ENCODE measurements at places on chromosomes 7 and 10.
A peak's percentile ranks its signal among the peaks of the same experiment; 100 is the strongest.

DNA sequence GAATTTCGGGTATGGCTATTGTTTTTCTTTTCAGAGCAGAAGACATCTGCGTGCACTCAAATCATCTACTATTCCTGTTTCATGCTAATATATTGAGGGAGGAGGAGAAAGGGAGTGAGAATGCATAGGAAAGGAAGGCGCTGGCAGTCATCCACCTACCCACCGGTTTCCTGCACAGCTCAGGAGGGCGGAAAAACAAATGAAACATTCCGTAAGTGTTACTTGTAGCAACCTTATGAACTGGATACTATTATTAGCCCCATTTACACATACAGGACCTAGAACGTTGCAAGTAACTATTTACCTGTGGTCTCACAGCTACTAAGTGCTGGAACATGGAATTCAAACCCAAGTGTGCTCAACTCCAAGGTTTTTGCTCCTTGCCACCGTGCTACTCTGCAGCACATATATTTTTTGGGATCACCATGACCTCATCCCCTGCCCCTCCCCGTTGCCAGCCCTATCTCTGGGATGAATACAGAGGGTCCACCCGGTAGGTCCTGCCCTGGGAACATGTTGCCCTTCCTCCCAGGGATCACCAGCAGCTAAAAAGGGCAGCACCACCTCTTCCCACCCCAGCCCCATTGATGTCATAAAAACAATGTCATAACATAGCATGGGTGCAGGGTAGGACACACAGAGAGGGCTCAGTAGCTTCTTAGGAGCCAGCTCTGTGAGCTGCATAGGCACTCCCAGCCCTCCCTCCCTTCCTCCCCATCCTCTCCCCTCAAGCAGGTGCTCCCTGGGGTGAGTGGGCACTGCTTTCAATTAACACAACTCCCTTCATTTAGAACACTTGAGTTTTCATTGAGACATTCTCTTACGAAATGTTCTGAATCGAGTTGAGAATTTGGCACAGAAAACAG lies 16.9 kb downstream of the GFRA1 start:
- H3K4me1 ChIP-seq, result peaks cover 7% of the 10 kb centered on the region
- DNase-seq, result no peak
- H3K36me3 ChIP-seq, result no peaks in the 10 kb centered on the region
- H3K27me3 ChIP-seq, result no peaks in the 10 kb centered on the region

DNA sequence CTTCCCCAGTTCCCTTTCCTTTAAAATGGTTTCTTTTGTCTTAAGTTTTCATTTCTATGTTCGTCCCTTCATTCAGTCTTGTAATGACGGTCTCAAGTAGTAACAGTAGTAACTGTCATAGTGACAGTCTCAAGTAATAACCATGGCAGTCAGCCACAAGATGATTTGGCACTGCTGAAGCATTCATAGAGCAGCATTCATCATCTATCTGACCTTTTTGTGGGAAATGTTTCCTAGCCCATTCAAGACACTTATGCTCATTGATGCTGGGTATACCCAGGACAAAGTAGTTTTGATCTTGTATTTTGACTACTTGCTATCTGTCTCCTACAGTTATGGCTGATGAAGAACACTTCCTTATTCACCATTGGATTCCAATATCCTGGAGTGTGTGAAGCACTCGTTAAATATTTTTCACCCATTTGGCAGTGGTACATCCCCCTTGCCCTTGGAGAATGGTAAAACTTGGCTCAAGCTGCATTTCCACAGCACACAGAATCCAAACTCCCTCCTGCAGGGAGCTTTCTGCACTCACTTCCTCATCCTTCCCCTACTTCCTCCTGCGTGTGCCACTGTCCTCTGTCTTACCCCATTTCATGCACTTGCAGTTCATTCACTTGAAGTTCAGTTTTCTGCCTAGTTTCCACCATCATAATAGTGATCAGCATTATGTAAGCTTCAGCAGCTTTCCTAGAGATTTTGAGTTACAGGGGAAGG lies 19.0 kb downstream of the GIMAP4 start:
- H3K27me3 ChIP-seq, result no peaks in the 10 kb centered on the region
- no peaks in the 10 kb centered on the region for H3K4me1 ChIP-seq
- no peak overlapping the region for H3K4me3 ChIP-seq
- H3K36me3 ChIP-seq, result no peaks in the 10 kb centered on the region

GRCh38 chr10:76177936-76178335 lies 746.5 kb downstream of the LRMDA start:
- no peaks in the 10 kb centered on the region for H3K36me3 ChIP-seq
- H3K4me1 ChIP-seq, result no peaks in the 10 kb centered on the region
- no peaks in the 10 kb centered on the region for H3K27me3 ChIP-seq

DNA sequence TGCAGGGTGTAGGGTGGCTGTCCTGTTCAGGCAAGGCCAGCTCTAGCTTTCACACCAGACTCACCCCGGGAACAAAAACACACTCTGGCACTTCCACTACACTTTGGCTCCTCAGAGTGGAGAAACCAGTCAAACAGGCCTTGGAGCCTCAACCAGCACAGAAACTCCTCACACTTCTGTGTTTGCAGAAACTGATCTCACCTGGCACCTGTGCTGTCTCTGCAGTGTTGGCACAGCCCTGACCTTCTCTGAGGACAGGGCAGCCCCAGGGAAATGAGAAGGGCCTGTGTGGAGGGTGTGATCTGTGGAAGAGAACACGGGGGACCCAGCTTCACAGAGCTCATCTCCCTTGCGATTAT lies 4.1 kb upstream of the CALML5 start:
- H3K27ac ChIP-seq, result no peak overlapping the region
- DNase-seq, result no peak
- H3K27me3 ChIP-seq, result no peaks in the 10 kb centered on the region

- no peaks in the 10 kb centered on the region for H3K36me3 ChIP-seq
- no peaks in the 10 kb centered on the region for H3K27me3 ChIP-seq
- peak overlapping the region; percentile 83 for H3K27ac ChIP-seq
- peaks cover 21% of the 10 kb centered on the region for H3K4me1 ChIP-seq
- DNase-seq, result peak; percentile 91
These were observed 23.0 kb upstream of the ZNF12 start for GRCh38 chr7:6729492-6730342.

GRCh38 chr10:26217396-26218086 lies 967 bp downstream of the GAD2 start:
- H3K36me3 ChIP-seq, result no peaks in the 10 kb centered on the region
- H3K4me3 ChIP-seq, result no peak overlapping the region
- DNase-seq, result no peak
- peaks cover 35% of the 10 kb centered on the region for H3K4me1 ChIP-seq
- no peak overlapping the region for H3K27ac ChIP-seq

- H3K4me1 ChIP-seq, result no peaks in the 10 kb centered on the region
- H3K27ac ChIP-seq, result no peak overlapping the region
- H3K36me3 ChIP-seq, result no peaks in the 10 kb centered on the region
- H3K4me3 ChIP-seq, result no peak overlapping the region
- no peaks in the 10 kb centered on the region for H3K27me3 ChIP-seq
- no peak for DNase-seq
These were observed 767.2 kb downstream of the TNS3 start for GRCh38 chr7:46814516-46815250.

GRCh38 chr7:64558781-64559180 lies 4.1 kb downstream of the ZNF680 start:
- no peaks in the 10 kb centered on the region for H3K27me3 ChIP-seq
- no peak for DNase-seq
- H3K4me3 ChIP-seq, result no peak overlapping the region
- peaks cover 59% of the 10 kb centered on the region for H3K4me1 ChIP-seq
- no peaks in the 10 kb centered on the region for H3K36me3 ChIP-seq

GRCh38 chr7:70919481-70920073 lies 212.4 kb upstream of the GALNT17 start:
- H3K4me1 ChIP-seq, result no peaks in the 10 kb centered on the region
- H3K36me3 ChIP-seq, result no peaks in the 10 kb centered on the region
- no peaks in the 10 kb centered on the region for H3K27me3 ChIP-seq
- H3K27ac ChIP-seq, result no peak overlapping the region

GRCh38 chr10:11439523-11440053 lies 171.9 kb downstream of the USP6NL start:
- no peaks in the 10 kb centered on the region for H3K4me1 ChIP-seq
- H3K36me3 ChIP-seq, result no peaks in the 10 kb centered on the region
- peak; percentile 56 for DNase-seq
- no peak overlapping the region for H3K4me3 ChIP-seq

- no peak overlapping the region for H3K27ac ChIP-seq
- H3K4me3 ChIP-seq, result peak overlapping the region; percentile 17
- H3K4me1 ChIP-seq, result no peaks in the 10 kb centered on the region
- no peaks in the 10 kb centered on the region for H3K36me3 ChIP-seq
These were observed 128.2 kb downstream of the FGFR2 start for GRCh38 chr10:121469797-121470606.

- H3K4me1 ChIP-seq, result no peaks in the 10 kb centered on the region
- DNase-seq, result no peak
- no peaks in the 10 kb centered on the region for H3K27me3 ChIP-seq
- no peak overlapping the region for H3K4me3 ChIP-seq
- no peak overlapping the region for H3K27ac ChIP-seq
These were observed 58.4 kb downstream of the BUB3 start for GRCh38 chr10:123212640-123213039.

DNA sequence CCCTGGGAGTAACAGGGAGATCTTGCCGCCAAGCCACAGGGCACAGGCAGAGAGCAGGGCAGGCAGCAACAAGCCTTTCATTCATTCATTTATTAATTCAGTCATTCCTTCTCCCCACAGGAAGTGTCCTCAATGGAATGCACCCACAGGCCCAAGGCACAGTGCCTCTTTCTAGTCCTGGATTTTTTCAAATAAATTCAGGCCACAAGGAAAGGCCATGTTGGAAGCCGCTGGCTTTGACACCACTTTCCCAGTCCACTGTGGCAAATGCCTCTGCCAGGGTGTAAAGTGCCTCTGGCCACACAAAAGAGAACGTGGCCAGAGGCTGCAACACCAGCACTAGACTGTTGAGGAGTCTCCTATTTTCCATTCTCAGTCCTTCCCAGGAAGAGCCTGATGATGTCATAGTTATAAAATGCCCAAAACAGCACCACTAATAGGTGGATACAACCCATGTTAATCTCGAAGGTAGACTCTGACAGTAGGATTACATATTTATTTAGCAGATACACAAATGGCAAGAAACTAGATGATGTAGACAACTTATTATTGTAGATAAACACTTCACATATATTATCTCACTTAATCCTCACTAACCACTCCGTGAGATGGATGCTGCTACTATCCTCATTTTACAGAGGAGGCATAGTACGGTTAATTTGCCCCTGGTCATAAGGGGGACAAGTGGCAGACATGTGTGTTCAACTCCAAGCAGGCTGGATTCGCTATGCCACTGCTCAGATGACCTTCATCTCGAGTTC lies 5.5 kb downstream of the JAZF1 start:
- no peak for DNase-seq
- H3K27me3 ChIP-seq, result no peaks in the 10 kb centered on the region
- H3K36me3 ChIP-seq, result no peaks in the 10 kb centered on the region
- no peak overlapping the region for H3K4me3 ChIP-seq
- H3K4me1 ChIP-seq, result peaks cover 28% of the 10 kb centered on the region
- peak overlapping the region; percentile 83 for H3K27ac ChIP-seq

DNA sequence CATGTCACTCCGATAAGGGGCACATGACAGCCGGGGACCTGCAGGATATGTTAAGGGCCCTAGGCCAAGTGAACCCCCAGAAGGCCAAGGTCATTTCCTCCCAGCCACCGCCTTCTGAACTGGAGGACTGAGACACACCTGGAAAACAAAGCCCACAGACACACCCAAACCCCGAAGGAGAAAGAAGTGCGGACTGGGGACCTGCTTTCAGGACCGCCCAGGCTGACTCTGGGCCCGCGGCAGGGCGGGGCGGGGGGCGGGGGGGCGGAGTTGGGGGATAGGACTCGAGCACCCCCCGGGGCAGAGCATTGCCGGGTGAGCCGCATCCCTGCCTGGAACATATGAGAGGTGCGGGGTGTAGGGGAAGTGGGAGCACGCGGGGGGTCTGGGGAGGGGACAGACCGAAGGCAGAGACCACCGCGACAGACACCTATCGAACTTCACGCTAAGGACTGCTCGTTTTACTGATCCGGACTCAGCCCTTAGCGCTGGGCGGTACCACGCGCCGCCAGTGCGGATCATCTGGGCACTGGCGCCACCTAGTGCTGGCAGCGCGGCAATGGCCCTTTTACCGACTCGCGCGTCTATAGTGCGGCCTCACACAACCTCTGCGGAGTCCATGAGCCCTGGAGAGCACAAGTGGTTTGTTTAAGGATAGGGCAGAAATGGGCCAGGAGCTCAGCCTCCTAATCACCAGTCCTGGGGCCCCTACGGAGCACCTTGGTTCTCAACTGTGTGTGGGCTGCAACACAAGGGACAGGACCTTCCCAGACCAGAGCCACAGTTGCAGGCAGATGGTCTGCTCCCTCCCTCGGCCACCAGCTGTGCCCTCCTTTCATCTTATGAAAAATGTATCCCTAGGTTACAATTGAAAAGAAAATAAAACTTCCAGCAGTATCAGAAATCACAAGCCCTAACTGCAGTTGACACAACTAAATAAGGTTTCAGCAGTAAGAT lies 157.6 kb downstream of the HERPUD2 start:
- no peak overlapping the region for H3K27ac ChIP-seq
- peak overlapping the region; percentile 40 for H3K4me3 ChIP-seq
- H3K36me3 ChIP-seq, result no peaks in the 10 kb centered on the region
- H3K27me3 ChIP-seq, result no peaks in the 10 kb centered on the region

DNA sequence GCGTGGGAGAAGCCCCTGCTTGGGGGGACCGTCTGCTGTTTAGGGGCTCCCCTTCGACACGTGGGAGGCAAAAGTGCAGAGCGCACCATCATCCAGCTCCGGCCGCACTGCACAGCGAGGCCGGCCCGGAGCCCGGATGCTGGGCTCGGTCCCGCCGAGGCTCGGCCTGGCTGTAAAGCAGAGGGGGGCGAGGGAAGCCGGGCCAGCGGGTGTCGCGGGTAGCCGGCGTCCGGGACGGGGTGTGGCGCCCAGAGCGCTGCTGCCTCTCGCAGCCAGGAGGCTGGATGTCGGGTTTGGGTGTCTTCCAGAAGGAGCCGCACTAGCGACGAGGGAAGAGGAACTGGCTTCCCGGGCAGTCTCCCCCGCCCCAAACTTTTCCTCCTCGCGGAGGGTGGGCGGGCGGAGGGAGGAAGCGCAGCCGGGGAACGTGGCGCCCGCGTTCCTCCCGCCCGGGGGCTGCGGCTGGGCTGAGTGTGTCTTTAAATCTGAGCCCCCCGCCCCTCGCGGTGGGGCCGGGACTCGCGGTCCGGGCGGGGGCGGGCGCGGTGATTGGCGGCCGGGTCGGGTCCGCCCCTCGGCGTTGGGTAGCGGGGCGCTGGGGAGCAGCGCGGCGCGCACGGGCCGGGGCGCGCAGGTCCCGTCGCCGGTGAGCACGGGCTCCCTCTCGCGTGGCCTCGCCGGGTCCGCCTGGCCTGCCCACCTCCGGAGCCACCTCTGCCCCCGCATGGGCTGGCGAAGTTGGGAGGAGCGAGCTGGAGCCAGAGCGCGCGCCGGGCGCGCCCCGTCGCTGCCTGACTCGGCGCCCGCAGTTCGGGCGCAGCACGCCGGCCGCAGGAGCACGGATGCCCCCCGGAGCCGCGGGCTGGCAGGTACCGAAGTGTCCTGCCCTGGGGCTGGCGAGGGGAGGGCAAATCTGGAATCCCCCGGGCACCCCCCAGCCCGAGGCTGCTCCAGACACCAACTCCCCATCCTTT lies at the start of gene PALD1:
TSS of gene PALD1 (plus strand) at position 577 of the 974 bp plus-strand sequence. CDS start 47,185 bp downstream, outside the sequence.
- H3K4me3 ChIP-seq, result peak within 1 kb of the TSS; percentile 73
- H3K27me3 ChIP-seq, result no peaks in the 10 kb centered on the region
- H3K4me1 ChIP-seq, result peaks cover 38% of the 10 kb centered on the region
- no peak for DNase-seq
- H3K27ac ChIP-seq, result peak within 1 kb of the TSS; percentile 59

- no peaks in the 10 kb centered on the region for H3K36me3 ChIP-seq
- no peaks in the 10 kb centered on the region for H3K27me3 ChIP-seq
- H3K27ac ChIP-seq, result no peak overlapping the region
- H3K4me1 ChIP-seq, result no peaks in the 10 kb centered on the region
- no peak for DNase-seq
- H3K4me3 ChIP-seq, result no peak overlapping the region
These were observed 14.4 kb upstream of the SRRM3 start for GRCh38 chr7:76187272-76187671.

- no peaks in the 10 kb centered on the region for H3K4me1 ChIP-seq
- H3K27me3 ChIP-seq, result no peaks in the 10 kb centered on the region
- no peak for DNase-seq
- H3K36me3 ChIP-seq, result no peaks in the 10 kb centered on the region
These were observed 14.0 kb upstream of the ENTPD1 start for GRCh38 chr10:95741807-95742467.
